ENCODE measurements at places on chromosomes 4 and X. TPM values are rescaled to one million over a fixed set of nuclear protein-coding genes. Genes with fewer than 3 reads are reported as not detected.

GRCh38 chr4:99394896-99395295 lies 40.2 kb downstream of the ADH7 start:
- DNase-seq = no peak

The CT55 gene
- total RNA-seq = not detected

- no peak for DNase-seq
Measured at GRCh38 chr4:101941816-101942358, 151.4 kb downstream of the BANK1 start.

The IL13RA1 gene
- 2.9 TPM for total RNA-seq

- no peak for DNase-seq
Measured at GRCh38 chr4:140857111-140857510, 100.9 kb upstream of the TBC1D9 start.

The PPEF2 gene
- under 0.01 TPM for total RNA-seq

Measured in frontal cortex (tissue), 4 donors.